ENCODE measurements at places on chromosomes 2 and 18. TPM values are rescaled to one million over a fixed set of nuclear protein-coding genes. Genes with fewer than 3 reads are reported as not detected.

ACTG2 gene
- not detected for total RNA-seq

BOLL gene
- total RNA-seq, result not detected

OR6B2 gene
- not detected for total RNA-seq

EVX2 gene
- total RNA-seq, result not detected

RALBP1 gene
- 120 TPM for total RNA-seq
